ENCODE measurements at places on chromosomes 5 and 9.

GRCh38 chr5:144183254-144183889, 12.7 kb downstream of the KCTD16 start:
- peak; percentile 58 for DNase-seq

DNA sequence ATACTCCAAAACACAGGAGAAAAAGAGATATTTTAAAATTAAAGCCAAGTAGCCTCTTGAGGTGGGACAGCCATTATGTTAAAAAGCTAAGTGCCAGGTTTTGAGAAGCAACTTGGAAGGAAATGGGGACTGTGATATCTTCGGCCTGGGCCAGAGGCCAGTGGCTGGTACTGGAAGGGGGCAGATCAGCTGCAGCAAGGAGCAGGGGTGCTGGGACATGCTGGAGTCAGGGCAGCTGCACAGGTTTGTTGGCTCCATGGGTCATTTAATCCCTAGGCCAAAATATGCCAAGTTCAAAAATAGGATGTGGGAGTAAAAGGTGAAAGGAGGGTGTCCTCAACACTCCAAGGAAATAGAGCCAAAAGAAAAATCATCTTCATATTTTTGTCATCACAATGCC, 30.0 kb downstream of the ADRB2 start:
- no peak for DNase-seq

DNA sequence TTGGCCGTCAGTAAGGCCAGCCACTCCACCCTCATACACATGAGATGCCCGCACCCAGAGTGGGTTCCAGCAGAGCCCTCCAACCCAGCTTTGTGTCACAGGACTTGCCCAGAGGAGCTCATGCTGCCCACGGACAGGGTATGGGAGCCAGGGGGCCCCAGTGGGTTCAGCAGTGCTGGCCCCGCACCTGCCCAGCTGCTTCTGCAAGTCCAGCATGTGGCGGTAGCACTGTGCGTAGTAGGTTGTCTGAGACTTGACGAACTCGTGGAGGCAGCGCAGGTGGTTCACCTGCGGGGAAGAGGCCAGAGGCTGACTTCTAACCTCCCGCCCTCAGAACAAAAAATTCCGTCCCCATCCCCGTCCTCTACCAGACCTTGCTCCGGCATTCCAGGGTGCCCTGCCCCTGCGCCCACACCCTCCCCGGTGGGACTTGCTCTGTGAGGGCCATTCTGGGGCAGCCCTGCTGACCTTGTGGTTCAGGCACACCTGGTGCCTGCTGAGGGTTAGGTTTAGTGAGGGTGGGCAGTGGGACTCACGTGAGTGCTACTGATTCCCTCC, 18.5 kb downstream of the SH3GLB2 start:
- no peak for DNase-seq

GRCh38 chr5:92749943-92750342, 831.1 kb downstream of the NR2F1-AS1 start:
- DNase-seq, result peak; percentile 51

DNA sequence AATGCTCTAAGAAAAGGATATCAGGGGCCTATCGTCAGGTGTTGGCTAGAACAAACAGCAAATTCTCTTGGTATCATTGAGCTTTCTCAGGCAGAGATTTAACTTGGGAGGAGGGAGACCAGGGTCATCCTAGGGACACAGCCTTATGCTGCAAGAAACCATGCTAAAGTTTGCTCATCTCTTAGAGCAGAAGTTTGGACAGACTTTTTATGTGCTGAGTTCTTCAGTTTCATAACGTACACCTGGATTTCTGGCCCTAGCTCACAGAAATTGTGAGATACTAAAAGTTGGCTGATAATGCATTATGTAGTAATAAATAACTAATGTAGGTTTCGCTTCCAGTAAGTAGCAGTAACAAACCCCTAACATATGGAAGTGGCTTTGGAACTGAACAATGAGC, 1359.8 kb upstream of the CDH9 start:
- DNase-seq, result no peak

DNA sequence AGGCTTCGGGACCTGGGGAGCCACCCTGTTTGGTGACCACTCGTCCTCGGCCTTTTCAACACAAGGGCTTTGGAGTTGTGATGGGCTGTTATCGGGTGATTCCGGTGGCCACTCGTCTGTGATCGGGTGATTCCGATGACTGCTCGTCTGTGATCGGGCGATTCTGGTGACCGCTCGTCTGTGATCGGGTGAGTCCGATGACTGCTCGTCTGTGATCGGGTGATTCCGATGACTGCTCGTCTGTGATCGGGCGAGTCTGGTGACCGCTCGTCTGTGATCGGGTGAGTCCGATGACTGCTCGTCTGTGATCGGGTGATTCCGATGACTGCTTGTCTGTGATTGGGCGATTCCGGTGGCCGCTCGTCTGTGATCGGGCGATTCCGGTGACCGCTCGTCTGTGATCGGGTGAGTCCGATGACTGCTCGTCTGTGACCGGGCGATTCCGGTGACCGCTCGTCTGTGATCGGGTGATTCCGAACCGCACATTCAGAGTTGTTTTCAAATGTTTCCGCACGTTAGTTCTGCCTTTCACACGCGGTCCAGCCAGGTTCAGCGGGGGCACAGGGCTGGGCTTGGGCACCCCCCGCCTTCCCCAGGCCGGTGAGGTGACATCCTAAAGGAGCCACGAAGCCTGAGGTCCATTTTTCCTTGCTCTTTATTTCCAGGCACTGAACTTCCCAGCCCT, 30.3 kb downstream of the TPPP start:
- no peak for DNase-seq

GRCh38 chr9:37180138-37180537, 59.8 kb downstream of the ZCCHC7 start:
- DNase-seq, result no peak

DNA sequence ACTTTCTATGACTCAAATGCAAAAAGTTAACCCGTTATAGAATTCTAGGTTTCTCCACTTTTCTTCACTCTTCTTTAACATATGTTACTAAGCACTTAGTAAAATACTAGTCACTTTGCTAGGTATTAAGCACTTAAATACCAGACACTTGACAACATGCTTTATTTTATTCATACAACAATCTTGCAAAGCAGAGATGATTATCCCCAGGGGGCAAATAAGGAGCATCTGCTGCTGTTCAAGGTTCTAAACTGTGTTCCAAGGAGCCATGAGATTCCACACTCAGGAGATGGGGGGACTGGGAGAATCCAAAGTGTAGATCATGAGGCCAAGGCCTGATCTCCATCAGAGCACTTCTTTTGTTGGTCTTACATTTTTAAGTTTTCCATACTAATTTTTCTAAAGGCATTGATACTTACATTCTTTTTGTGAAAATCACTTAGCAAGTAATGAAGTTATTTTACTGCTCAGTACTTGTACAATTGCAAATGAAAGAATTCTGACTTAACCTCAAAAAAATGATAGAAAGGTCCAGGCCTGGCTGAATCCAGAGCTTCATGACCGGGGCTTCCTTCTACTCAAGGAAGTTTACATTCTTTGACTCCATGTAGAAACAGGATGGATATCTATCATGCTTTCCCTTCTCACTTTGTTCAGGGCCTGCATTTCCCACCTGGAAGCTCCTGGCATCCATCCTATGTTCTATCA, 504.4 kb upstream of the WWC1 start:
- DNase-seq, result peak; percentile 35

DNA sequence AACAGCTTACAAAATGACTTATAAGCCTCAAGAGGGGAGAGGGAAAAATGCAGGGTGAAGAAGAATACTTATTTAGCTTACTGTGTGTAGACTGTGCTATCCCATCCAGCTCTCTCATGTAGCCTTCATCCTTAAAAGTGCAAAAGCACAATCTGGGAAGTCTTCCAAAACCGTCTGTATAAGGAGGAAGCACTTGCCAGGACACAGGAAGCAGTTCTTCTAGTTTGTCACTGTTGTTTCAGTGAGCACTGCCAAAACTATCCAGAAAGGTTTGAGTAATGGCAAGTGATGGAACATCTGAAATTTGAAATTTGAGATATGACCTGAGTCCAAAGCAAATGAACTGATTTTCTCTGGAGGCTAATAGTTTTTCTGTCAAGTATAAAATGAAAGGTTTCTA, 140.8 kb upstream of the ISL1 start:
- no peak for DNase-seq

- peak; percentile 87 for DNase-seq
Measured at GRCh38 chr5:172910828-172911627, 48.2 kb upstream of the RPL26L1 start.

DNA sequence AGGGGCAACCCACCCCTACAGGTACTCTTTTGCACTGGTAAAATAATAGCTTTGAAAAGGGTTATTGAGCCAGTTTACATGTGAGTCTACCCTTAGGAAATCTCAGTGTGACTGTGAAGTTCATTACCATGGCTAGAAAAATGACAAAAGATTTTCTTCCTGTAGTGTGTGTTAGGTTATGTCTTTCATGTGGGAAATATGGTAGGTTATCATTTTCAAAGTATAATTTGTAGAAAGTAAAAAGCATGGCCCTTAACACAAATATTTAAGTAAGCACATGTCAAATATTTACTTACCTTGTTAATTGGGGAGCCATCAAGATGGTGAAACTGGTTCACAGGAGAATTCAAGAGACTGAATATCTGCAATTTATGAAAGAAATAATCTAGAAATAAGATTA, 37.3 kb upstream of the PLPP1 start:
- DNase-seq, result no peak

DNA sequence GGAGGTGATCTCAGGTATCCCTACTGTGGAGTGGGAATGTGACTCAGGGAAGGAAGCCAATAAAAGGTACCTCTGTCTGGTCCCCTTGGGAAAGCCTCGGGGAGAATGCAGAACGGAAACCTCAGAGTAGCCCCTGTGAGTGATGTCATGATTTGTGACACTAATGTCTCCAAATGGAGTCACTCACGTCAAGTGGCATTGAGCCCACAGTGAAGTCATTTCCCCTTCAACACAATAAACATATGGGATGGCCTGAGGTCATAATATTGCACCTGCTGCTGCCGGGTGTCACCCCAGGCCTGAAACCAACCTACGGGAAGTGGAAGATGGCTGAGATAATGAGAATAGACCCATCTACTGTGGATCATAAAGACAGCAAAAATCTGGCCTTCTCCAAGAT, 75.9 kb upstream of the GOLM1 start:
- no peak for DNase-seq

- no peak for DNase-seq
Measured at GRCh38 chr9:1018121-1018520, 32.0 kb upstream of the DMRT2 start.

DNA sequence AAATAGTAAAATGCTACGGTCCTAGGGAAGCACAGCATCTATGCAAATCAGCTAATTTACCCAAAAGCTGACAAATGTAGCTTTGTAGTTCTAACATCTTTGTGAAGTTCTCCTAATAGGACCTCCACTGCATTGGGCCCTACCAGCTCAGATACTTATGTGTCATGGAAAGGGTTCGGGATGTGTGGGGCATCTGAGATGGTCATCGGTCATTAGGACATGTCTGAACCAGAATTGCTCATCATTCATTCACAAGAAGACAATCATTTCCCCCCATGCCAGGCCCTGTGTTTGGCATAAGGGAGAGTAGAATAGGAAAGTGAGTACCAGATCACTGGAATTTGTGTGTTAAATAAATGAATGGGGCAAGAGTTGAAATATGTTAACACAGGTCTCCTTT, 35.7 kb downstream of the PWWP2A start:
- DNase-seq, result peak; percentile 76

GRCh38 chr5:149635394-149635793, 54.1 kb downstream of the ARHGEF37 start:
- peak; percentile 52 for DNase-seq

DNA sequence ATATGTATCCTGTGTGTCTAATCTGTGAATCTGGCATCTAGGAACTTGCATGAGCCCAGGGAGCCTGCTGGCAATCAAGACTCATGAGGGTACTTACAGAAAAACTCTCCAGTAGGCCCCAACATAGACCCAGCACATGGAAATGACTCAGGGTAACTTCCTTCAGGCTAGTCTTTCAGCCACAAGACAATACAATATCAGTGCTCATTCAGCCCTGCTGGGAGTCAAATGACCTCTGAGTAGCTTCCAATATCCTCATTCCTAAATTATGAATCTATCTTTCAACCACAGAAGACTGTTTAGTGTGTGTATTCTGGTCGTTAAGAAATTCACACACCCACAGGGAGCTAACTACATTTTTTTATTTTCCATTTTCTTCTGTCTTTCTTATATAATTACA, 1273.0 kb downstream of the EFNA5 start:
- peak; percentile 73 for DNase-seq
